ENCODE measurements at places on chromosomes 4 and X.

DNA sequence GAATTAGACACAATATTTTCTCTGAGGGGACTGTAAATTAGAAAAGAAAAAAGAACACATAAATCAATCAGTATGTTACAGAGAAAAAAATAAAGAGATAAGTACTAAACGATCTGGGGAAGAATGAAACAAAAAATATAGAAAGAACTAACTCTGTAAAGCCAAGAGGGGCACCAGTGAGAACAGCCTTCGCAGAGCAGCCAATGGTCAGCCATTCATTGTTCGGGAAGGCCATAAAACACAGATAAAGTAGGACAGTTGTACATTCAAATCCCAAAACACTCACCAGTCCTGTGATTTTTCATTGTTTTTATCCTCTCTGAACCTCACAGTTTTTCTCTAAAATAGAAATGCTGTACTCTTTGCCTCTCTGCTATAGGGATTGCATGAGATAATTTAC lies 127.9 kb downstream of the NEK1 start:
- no peak for DNase-seq

- no peak for DNase-seq
Observed at GRCh38 chr4:99917575-99917974, 23.3 kb upstream of the LAMTOR3 start.

- no peak for DNase-seq
Observed at GRCh38 chrX:29478336-29479069, 736.9 kb upstream of the MAGEB2 start.

- no peak for DNase-seq
Observed at GRCh38 chr4:81626851-81627250, 155.1 kb upstream of the RASGEF1B start.

DNA sequence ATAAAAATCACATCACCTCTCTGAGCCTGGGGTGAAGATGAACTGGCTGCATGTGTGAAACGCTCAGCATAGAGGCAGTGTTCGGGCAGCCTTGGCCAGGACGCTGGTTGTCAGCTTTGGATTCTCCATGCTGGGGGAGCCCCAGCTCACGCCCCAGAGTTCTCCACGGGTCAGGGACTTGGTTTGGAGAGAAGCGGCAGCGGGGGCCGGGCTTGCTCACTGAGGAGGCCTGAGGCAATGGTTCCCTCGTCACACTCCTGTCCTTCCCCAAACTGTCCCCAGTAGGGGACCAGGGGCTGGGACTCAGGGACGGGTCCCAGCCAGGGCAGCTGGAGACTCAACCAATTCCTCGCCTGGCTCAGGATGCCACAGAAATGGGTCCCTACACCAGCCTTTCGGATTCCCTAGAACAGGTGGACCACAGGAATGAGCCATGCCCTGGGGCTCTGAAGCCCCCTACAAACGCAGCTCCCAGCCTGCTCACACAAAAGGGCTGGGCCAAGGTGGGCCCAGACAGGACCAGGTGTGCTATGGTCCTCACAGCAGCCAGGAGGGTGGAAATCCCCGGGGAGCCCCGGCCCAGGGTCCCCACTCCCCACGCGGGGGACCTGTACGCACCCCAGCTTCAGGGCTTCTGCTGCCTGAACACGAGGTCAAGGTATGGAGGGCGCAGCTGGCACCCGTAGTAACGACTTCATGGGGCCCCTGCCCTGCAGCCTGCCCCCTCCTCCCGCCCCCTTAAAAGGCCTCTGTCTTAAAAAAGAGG lies 1.4 kb downstream of the MXD4 start:
- DNase-seq = no peak

DNA sequence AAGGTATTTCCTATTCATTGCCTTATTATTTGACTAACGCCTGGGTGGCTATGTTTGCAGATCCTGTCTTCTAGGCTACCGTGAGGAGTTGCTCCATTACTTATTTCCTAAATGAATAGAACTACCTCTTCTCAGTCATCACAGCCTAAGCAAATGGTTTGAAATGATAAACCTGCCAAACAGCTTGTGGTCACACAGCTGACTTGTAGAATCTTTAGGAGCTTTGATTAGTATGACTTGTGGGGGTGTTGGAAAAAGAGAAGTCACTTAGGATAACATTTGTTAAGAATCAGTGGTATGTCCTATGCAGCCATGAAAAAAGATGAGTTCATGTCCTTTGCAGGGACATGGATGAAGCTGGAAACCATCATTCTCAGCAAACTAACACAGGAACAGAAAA lies 169.3 kb downstream of the PPARGC1A start:
- no peak for DNase-seq

DNA sequence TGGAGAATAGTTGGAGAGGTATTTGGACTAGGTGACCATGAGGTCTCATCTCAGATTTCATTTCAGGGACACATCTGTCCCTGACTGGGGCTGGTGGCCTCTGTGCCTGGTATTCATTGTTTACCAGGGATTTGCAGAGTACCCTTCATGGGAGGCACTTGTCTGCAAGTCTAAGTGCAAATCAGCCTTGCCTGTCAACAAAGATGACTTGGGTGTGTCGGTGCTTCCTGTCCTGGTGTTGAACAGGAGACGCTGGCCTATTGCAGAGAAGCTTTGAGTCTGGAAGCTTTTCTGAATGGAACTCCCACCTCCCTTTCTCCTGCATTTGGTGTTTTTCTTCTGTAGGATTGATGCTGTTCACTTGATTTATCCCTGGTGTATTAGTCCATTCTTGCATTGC lies 104.1 kb downstream of the TNIP2 start:
- DNase-seq = no peak

- DNase-seq = no peak
Observed at GRCh38 chr4:15543537-15544247, 74.0 kb downstream of the CC2D2A start.

- DNase-seq = no peak
Observed at GRCh38 chrX:48523682-48524081, 2.1 kb downstream of the EBP start.

DNA sequence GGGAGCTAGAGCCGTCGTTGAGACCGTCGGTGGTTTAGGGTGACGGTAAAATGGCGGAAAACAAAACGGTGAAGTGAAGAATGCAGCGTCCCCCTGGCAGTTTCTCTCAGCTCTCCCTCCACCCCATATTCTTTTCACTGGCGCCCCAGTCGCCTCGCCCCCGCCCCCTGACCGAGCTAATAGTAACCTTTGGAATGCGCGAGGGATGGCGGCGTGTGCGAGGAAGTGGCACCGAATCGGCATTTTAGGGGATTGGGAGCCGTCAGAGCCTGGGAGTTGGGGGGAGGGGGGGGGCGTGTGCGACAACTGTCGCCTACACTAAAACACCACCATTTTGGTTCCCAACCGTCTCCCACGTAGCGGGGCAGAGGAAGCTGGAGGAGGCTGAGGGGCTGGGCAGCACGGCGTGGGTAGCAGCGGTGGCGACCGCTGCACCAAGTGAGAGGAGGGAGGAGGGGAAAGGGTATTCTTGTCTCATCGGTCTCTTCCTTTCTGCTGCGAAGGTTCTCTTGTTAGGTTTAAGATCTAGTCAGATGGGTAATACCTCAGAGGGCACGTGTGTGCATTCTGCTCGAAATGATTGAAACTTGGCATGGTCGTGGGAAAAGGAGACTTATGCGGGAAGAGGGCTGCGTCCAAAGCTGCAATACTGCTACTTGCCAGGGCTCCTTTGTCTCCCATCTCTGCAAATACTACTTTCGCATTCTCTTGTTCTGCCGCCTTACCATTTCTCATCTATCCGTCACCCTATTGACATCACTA lies 840 bp downstream of the ZNF711 start:
- DNase-seq = no peak

DNA sequence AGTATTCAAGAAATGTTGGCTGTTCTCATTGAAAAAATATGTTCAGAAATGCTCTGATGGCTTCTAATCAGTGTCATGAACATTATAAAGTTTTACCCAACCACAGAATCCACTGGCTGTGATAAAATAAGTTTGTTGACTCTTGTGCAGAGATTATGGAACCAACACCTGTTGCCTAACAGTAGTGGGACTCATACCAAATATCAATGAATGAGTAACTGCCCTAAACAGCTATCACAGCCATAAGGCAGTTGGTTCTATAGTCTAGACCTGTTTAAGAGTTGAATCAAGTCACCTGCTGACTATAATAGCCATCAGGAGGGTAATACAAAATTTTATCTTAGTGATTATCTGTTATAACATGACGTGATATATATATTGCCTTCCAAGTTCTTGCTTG lies 168.3 kb downstream of the ATOH1 start:
- no peak for DNase-seq

GRCh38 chr4:70737409-70737808 lies 15.6 kb downstream of the RUFY3 start:
- no peak for DNase-seq

DNA sequence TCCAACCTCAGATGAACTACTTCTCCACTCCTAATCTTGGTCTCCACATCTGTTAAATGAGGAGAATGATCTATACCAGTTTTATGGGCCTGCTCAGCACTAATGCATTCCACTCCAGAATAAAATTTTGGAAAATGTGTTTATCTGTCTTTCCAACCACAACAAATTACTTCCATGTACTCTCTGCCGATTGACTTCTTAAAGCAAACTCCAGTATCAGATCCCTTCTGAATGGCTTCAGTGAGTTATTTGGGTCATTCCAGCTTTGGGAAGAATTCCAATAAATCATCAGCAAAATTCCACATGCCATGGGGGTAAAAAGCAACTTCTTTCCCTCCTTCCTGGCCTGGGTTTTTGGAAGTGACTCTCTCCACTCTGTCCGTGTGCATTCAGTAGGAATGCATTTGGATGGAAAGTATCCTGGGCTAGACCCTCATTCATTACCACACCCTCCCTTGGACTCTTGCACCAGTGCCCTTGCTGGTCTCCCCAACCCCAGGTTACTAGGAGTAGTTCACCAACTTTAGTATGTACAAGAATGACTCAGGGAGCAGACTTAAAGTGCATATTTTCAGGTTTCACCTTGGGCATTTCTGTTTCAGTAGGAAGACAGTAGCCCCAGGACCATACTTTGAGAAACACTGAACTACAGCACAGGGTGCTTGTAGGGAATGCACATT lies 15.4 kb upstream of the ADH6 start:
- DNase-seq = peak; percentile 41

DNA sequence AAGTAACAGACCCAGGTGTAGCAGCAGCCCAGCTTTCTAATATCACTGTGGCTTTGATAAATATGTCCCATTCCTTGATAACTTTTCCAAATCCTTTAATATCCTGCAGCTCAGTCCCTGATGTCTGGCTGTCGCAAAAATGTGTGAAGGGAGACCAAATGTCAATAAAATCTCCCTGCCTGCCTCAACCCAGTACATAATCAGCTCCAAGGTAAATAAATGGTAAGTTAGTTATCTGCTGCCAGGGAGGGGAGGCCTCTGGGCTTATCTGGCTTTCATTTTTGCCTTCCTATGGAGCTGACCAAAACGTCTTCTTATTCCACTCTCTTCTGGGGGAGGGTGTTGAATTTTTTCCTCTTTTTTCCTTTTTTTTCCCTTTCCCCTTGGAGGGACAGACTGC lies 630.6 kb downstream of the MID1IP1 start:
- DNase-seq = no peak

GRCh38 chrX:66632981-66633380 lies 5.9 kb downstream of the EDA2R start:
- DNase-seq = no peak

- no peak for DNase-seq
Observed at GRCh38 chr4:40897557-40898203, 147.9 kb downstream of the NSUN7 start.

GRCh38 chr4:84699001-84699671 lies 116.2 kb downstream of the CDS1 start:
- DNase-seq = no peak

DNA sequence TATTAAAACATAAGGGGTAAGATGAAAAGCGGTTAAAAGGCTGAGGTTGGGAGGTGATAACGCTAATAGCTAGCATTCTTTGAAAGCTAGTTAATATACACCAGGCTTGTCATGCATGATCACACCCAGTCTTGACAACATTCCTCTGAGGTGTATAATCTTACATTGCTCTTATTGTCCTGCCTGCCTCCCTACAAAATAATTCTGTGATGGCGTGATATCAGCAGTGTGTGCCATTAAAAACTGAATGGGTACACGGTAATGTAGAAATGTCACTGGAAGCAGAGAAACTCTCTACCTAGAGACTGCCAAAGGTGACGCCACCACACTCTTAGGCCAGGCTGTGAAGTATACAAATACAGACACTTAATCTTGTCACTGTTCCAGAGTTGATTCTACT lies 68.1 kb downstream of the DIAPH2 start:
- DNase-seq = no peak

- DNase-seq = no peak
Observed at GRCh38 chr4:10041036-10041435, 19.7 kb upstream of the SLC2A9 start.

DNA sequence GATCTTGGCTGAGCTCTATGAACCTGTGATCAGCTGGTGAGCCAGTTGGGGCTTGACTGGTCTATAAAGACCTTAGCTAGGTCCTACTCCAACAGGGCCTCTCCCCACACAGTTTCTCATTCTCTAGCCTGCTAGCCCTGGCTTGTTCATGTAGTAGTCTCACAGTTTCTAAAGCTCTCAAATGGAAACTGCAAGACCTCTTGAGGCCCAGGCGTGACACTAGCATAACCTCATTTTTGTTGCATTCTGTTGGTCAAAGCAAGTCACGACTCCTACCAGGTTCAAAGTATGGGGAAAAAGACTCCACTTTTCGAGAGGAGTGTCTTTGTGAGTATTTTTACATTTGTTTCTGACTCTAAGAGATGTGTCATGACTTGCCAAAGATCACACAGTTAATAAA lies 50.9 kb downstream of the CEP44 start:
- DNase-seq = no peak

DNA sequence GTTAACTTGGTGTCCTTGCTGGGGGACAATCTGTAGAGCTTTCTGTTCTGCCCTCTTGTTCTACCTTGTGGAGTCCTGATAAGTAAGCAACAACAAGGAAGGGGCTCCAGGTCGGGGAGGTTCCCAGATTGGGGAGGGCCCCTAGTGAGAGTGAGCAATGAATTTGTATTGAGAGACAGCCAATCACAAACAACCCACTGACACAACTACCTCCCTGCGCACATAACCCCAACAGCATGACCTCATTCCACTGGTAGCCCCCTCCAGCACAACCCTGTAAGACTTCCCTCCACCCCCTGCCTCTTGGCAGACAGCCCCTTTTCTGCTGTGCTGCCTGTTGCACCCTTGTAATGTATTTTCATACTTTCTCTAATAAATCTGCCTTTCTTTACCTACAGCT lies 19.7 kb upstream of the PNPLA4 start:
- DNase-seq = no peak

GRCh38 chrX:66635360-66635759 lies 3.5 kb downstream of the EDA2R start:
- DNase-seq = peak; percentile 62

DNA sequence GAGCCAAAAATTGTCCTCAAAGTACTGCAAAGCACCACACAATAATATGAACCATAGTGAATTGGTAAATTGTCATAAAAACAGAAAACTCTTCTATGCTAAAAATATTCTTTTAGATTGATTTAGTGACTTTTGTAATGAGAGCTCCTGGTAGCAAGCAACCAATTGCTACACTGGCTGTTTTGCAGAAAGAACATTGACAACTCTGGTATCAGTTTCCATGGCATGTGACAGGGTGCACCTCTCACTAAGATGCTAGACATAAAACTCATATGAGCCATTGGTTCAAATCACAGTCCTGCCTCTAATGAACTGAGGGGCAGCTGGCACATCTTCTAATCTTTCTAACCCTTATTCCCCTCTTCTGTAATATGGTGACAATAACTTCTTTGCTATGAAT lies 212.2 kb downstream of the HS3ST1 start:
- no peak for DNase-seq

GRCh38 chr4:80261989-80262600 lies 4.4 kb upstream of the FGF5 start:
- DNase-seq = no peak

- DNase-seq = no peak
Observed at GRCh38 chr4:185213877-185214276, 4.5 kb downstream of the SNX25 start.

All from AG09309 (cell line).